ENCODE measurements at places on chromosomes 5 and 9.

DNA sequence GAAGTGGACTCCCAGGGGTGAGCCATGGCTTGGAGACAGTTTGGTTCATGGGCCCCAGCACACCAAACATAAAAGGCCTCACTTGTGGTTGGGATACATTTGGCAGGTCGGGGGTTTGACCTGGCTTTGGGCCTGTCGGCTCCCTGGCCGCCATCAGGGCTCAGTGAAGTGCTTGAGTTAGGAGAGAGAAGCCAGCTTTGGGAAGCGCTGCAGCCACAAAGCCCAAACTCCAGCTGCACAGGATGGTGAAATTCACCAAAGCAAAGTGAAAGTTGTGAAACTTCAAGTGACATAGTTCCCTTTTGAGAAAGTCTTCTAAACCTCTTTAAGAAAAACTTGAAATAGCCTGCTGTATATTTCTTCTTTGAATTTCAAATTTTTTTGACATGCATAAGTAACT lies 27.5 kb downstream of the SLC46A2 start:
- no peak for DNase-seq

DNA sequence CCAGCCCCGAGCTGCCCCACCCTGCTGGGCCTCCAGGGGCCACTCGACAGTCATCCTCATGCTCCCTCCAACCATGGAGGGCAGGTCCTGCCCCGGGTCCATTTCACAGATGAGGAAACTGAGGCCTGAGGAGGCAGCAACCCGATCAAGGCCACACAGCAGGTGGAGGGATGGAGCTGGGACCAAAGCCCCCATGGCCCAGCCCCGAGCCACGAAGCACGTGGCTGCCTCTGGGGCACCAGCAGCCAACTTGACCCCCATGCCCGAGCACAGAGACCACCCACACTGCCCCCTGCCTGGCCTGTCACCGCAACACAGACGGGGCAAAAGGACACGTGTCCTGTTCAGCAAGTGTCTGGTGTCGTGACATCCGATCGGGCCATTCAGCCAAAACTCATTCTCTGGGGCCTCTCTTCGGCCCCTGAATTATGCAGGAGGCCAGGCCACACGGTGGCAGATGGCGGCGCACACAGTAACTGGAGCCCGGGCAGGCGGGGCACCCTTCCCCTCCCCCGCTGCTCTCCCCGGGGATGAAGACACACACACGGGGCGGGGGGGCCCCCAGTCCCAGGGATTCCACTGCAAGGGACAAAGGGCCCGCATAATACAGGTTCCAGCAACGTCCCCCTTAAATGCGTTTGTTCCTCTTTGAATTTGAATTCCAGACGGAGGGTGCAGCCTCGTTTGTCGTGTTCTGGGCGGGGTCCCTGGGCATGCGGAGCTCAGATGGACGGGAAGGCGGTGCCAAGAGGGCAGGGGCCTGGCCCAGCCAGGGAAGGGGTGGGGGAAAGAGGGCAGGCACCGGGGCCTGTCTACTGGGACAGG lies 29.4 kb upstream of the TMEM250 start:
- DNase-seq, result no peak

- DNase-seq, result no peak
These were observed 1060.4 kb downstream of the CDH12 start for GRCh38 chr5:21792748-21793147.

DNA sequence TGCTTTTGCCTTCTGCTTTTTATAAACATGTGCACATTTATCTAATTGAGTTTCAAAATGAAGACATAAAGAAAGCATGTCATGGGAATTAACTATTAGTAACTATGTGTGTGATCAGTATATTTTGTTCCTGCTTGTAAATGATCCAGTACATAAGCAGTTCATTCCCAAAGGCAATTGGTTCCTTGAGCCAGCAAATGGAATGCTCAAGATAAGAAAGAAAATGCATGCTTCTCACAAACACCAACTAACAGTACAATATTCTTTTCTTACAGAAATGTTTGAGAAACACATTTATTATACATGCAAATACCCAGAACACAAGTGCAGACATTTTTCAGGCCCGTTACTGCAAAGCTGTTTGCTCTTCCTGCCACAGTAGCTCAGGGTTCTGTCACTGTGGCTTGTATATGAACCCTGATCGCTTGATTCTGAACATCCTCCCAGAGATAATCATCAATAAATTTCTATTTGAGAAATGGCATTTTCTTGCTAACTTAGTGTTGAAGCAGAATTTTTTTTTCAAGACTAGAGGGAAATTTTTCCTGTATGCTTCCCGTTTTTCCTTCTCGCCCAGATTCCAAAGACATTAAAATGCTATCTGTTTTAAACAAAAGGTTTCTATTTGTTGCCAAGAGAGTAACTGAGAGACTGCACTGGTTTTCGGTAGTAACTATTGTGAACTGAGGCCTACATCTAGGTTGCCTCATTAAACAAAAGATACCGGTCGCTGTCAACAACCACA lies 1.9 kb downstream of the GNAQ start:
- DNase-seq, result no peak

- no peak for DNase-seq
These were observed 25.9 kb upstream of the TESK1 start for GRCh38 chr9:35579130-35579529.

- no peak for DNase-seq
These were observed 67.7 kb downstream of the KCNT1 start for GRCh38 chr9:135769489-135770202.

Data from activated CD8-positive, alpha-beta memory T cell treated with anti-CD3 and anti-CD28 coated beads for 4 hours (primary cell).